Fibroblast of skin of right quadriceps (primary cell): ENCODE measurements at places on chromosomes 16 and 17.

GRCh38 chr17:72244956-72245355 lies 124.1 kb downstream of the SOX9 start:
- DNase-seq: no peak

DNA sequence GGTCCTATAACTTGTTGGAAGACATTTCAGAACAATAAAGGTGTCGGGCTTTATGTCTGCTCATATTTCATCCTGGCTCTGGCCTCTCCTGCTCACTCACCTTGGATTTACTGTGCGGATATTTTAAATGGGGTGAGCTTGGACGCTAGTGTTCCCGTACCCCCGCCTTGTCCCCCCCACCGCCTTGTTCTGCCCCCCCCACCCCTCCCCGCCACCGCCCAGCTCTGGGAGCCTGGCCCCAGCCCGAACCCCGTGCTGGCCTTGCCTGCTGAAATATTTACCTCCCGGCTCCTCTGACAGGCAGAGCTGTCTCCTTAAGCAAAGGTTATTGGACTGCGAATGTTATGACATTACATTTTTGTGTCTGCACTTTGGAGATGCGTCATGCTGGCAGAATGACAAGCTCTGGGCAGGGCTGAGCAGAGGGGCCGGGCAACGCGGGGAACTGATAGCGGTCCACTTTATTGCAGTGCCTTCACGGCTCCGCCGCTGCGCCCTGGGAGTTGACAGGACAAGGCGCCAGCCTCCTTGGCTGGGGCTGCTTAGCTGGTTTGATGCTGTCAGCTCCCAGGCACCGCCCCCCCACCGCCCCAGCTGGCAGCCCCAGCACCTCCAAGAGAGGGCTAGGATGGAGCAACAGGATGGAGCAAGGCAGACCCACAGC lies 222.5 kb upstream of the GSE1 start:
- peak; percentile 91 for DNase-seq

DNA sequence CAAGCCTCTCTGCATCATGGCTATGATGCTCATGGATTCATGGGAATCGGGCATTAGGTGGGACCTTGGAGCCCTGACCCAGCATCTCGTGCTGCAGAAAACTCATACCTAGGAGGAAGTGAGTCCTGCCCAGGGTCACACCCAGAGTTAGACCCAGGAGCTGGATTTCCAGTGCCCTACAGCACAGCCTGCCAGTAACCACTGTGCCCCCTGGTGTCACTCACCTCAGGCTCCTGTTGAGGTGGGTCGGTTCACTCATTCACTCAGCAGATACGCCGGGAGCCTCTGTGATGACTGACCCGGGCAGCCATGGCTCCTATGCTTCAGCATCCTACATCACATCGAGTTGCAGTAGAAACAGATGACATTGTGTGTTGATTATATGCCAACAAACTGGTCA lies 143.4 kb downstream of the MSI2 start:
- DNase-seq: no peak

DNA sequence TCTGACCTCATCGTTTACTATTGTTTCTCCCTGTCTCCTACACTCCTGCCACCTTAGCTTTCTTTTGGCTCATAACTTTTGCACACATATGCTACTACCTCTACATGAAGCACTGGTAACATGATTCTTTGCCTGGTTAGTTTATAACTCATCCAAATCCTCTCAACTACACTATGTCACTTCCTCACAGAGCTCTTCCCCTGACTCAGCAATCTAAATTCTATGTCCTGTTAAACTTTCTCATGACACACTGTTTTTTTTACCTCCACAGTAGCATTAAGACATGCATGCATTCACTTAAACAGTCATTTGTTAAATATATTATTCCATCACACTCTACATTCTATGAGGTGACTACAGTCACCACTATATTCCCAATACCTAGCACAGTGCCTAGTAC lies 19.7 kb downstream of the APPBP2 start:
- DNase-seq: peak; percentile 86
